ENCODE measurements at places on chromosomes 7 and 10. TPM values are rescaled to one million over a fixed set of nuclear protein-coding genes. Genes with fewer than 3 reads are reported as not detected.

VIPR2 gene
- not detected for total RNA-seq

LRRD1 gene
- total RNA-seq: not detected

C10orf53 gene
- total RNA-seq: not detected

BTBD16 gene
- not detected for total RNA-seq

PRKG1 gene
- total RNA-seq: 14.7 TPM

ZNF277 gene
- 26.5 TPM for total RNA-seq

OR13A1 gene
- total RNA-seq: not detected

COL1A2 gene
- 7,749 TPM for total RNA-seq

GPC2 gene
- total RNA-seq: not detected

IKZF1 gene
- total RNA-seq: not detected

SHH gene
- total RNA-seq: not detected

PGAM2 gene
- not detected for total RNA-seq

XRCC2 gene
- 0.81 TPM for total RNA-seq

JCAD gene
- total RNA-seq: 35.2 TPM

CFAP58 gene
- under 0.01 TPM for total RNA-seq

LIPJ gene
- not detected for total RNA-seq

ZNF12 gene
- 15.4 TPM for total RNA-seq

CDC123 gene
- total RNA-seq: 93.3 TPM

LLCFC1 gene
- not detected for total RNA-seq

PRF1 gene
- not detected for total RNA-seq

GPER1 gene
- total RNA-seq: 5.0 TPM

SPDYE2B gene
- total RNA-seq: not detected

PTF1A gene
- total RNA-seq: not detected

TMEM213 gene
- total RNA-seq: not detected

ARID5B gene
- 57.2 TPM for total RNA-seq
